ENCODE measurements at places on chromosomes 6 and 20. TPM values are rescaled to one million over a fixed set of nuclear protein-coding genes. Genes with fewer than 3 reads are reported as not detected.

- H3K36me3 ChIP-seq = no peaks in the 10 kb centered on the region
- H3K4me3 ChIP-seq = peak overlapping the region; percentile 83
- H3K4me1 ChIP-seq = peaks cover 40% of the 10 kb centered on the region
- no peaks in the 10 kb centered on the region for H3K27me3 ChIP-seq
- no peak overlapping the region for H3K27ac ChIP-seq
- no peak for DNase-seq
Measured at GRCh38 chr6:27867945-27868300, 44.3 kb downstream of the OR2B2 start.

Gene PPP1R16B
- not detected for total RNA-seq

- H3K27ac ChIP-seq = no peak overlapping the region
- no peak for DNase-seq
- peaks cover 8% of the 10 kb centered on the region for H3K4me1 ChIP-seq
- H3K36me3 ChIP-seq = no peaks in the 10 kb centered on the region
- H3K4me3 ChIP-seq = no peak overlapping the region
Measured at GRCh38 chr6:110395221-110395620, 20.2 kb downstream of the DDO start.

Gene SLC13A3
- total RNA-seq = 2.8 TPM

Gene BLOC1S5
- total RNA-seq = 10.2 TPM

DNA sequence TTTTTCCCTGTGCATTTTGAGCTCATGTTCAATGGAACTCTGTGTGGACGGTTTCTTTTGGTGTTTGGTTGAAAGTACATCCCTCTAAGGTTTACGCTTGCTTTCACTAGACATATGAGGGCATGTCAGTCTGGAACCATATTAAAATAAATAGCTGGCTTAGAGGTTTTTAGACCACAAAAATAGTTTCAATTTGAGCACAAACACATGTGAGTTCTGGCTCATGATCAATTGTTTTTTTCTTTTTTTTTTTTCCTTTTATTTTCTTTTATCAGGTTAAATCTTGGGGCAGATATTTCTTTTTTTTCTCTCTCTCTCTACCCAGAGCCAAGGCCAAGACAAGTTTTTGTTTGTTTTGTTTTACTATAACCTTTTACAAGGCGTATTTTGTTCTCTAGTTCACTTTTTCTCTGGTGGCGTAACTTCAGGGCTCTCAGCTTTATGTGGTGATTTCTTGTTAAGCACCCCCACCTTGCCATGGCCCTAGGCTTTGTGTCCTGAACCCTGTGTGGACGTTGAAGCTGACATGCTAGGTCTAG lies 92.9 kb downstream of the SHLD1 start:
- no peak overlapping the region for H3K27ac ChIP-seq
- no peaks in the 10 kb centered on the region for H3K36me3 ChIP-seq
- no peaks in the 10 kb centered on the region for H3K27me3 ChIP-seq

DNA sequence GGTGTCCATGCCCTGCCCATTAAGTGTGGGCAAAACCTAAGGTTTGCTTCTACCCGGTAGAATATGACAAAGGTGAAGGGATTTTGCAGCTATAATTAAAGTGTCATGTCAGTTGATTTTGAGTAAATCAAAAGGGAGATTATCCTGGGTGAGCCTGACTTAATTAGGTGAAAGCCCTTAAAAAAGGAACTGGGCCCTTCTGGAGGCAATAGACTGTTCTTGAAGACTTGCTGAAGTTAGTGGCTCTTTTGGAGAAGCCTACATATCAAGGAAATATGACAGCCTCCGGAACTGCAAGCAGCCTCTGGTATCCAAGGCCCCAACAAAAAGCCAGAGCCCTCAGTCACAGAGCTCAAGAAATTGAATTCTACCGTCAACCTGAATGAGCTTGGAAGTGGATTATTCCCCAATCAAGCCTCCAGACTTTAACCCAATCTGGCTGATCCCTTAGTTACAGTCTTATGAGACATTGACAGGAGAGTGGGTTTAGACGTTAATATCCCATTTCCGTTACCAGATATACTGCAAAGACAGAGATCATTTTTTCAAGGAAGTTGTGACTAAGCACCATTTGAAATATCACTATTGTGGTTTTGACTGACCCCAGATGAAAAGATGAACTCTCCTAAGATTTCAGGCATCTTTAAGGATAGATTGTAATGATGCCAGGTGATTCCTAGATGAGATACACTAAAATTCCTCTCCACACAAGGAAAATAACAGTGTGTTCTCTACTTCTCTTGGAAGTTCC lies 303.4 kb downstream of the PLCB1 start:
- peaks cover 17% of the 10 kb centered on the region for H3K4me1 ChIP-seq
- no peaks in the 10 kb centered on the region for H3K36me3 ChIP-seq
- H3K4me3 ChIP-seq = no peak overlapping the region
- no peak overlapping the region for H3K27ac ChIP-seq

GRCh38 chr20:6704132-6704861 lies 63.2 kb upstream of the BMP2 start:
- no peaks in the 10 kb centered on the region for H3K36me3 ChIP-seq
- H3K27ac ChIP-seq = peak overlapping the region; percentile 96
- peaks cover 69% of the 10 kb centered on the region for H3K4me1 ChIP-seq
- no peaks in the 10 kb centered on the region for H3K27me3 ChIP-seq

GRCh38 chr20:4666001-4666479 lies 55.7 kb upstream of the PRND start:
- no peaks in the 10 kb centered on the region for H3K4me1 ChIP-seq
- H3K36me3 ChIP-seq = no peaks in the 10 kb centered on the region
- peaks cover 4% of the 10 kb centered on the region for H3K27me3 ChIP-seq
- DNase-seq = no peak
- no peak overlapping the region for H3K4me3 ChIP-seq
- H3K27ac ChIP-seq = no peak overlapping the region

DNA sequence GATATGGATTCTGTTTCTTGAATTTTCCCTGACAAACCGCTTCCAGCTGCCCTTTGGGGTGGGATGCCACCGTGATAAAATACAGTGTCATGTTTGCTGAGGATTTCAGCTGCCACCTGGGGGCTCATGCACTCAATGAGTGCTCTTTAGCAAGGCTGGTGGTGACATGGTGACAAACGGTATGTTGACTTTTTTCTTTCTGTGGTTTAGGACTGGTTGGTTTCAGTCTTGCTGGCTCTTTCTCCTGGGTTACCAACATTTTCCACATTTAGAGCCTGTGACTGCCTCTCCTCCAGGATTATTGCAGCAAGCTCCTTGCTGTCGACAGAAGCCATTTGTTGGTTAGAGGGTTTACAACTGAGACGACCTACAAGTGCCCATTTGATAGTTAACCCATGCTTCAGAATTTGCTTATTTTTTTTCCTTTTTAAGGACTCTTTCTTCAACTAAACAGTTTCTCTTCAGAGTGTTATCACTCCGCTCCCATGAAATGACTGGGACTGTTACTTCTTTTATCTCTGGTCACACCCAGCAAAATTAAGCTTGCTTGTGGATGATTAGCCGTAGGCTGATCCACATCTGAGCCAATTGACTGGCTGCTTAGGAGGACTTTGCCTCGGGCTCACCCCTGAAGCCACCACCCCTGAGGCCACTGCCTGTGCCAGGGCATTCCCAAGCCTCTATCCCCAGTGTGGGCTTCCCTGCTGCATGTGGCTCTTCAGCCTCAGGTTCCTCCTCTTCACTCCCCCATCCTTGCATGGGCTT lies 48.4 kb upstream of the CDYL start:
- H3K27ac ChIP-seq = no peak overlapping the region
- no peaks in the 10 kb centered on the region for H3K27me3 ChIP-seq
- no peak for DNase-seq
- H3K4me3 ChIP-seq = no peak overlapping the region
- H3K36me3 ChIP-seq = no peaks in the 10 kb centered on the region

DNA sequence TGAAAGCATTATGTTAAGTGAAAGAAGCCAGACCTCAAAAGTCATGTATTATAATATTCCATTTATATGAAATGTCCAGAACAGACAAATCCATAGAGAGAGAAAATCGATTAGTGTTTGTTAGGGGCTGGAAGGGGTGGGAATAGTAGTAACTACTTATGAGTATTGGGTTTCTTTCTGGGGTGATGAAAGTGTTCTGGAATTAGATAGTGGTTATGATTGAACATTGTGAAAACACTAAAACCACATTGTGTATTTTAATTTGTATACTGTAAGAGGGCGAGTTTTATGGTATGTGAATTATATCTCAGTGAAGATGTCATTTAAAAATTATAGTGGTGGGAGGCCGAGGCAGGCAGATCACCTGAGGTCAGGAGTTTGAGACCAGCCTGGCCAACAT lies 52.0 kb upstream of the KIF13A start:
- H3K4me1 ChIP-seq = peaks cover 44% of the 10 kb centered on the region
- no peak for DNase-seq
- H3K27me3 ChIP-seq = no peaks in the 10 kb centered on the region
- no peaks in the 10 kb centered on the region for H3K36me3 ChIP-seq
- H3K4me3 ChIP-seq = no peak overlapping the region

DNA sequence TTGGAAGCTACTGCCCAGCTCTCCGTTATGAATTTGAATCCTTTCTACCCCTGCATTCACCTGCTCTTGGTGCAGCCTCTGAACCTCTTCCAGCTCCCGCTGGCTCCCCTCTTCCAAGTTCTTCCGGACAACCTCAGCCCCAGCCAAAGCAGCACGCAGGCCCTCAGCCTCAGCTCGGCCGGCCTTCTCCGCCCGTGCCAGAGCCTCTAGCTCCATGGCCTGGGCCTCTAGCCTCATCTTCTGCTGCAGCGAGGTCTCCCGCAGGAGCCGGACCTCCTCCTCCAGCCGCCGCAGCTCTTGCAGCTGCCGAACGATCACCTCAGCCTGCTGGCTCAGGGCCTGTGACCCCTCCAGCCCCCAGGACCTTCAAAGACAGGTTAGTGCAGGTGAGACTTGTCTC lies 3.2 kb downstream of the CCHCR1 start:
- peaks cover 20% of the 10 kb centered on the region for H3K4me1 ChIP-seq
- H3K36me3 ChIP-seq = peaks cover 1% of the 10 kb centered on the region
- H3K27ac ChIP-seq = no peak overlapping the region

DNA sequence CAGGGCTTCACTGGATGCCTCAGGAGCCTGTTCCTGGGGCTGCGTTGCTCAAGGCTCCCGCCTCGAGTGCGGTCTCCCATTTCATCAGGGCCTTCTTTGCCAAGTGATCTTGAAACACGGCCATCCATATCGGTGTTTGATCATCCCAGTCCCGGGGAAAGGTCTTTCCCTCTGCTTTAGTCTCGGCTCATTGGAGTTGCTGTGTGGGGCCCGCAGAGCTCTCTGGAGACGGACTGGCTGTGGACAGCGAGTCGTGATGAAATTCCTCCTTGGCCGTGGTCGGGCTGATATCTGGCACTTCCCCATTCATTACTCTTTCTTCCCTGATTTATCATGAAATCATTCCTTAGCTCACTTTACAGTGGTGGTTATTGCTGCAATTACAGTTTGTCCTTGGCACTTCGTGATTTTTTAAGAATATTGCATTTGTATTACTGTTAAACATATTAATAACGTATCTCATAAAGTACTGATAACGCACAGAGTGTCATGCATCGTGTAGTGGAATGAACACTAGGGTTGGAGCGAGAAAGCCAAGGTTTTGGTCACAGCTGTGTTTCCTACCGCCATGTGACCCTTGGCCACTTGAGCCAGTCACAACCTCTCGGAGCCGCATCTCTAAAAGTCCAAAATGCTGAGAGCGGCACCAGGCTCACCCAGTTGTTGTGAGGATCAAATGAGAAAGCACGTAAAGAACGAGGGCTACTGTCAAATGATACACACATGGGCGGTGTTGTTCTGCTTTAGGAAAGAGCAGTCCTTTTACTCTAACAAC lies 71.8 kb downstream of the MTHFD1L start:
- H3K4me3 ChIP-seq = no peak overlapping the region
- no peak overlapping the region for H3K27ac ChIP-seq
- H3K36me3 ChIP-seq = peaks cover 46% of the 10 kb centered on the region
- peaks cover 37% of the 10 kb centered on the region for H3K4me1 ChIP-seq

All from chondrocyte (in vitro differentiated cells).